Liver (tissue), 10 donors: ENCODE measurements at places on chromosomes 4 and X. TPM values are rescaled to one million over a fixed set of nuclear protein-coding genes. Genes with fewer than 3 reads are reported as not detected.

TMEM128 gene
- 11.3 TPM for total RNA-seq

GRCh38 chr4:80098635-80099034 is 25.6 kb upstream of the ANTXR2 start:
- H3K27me3 ChIP-seq: no peaks in the 10 kb centered on the region
- no peaks in the 10 kb centered on the region for H3K36me3 ChIP-seq
- no peak overlapping the region for H3K27ac ChIP-seq
- no peak for DNase-seq
- H3K4me3 ChIP-seq: no peak overlapping the region

GRCh38 chrX:67872958-67873357 is 329.1 kb downstream of the AR start:
- H3K27ac ChIP-seq: no peak overlapping the region
- H3K36me3 ChIP-seq: no peaks in the 10 kb centered on the region
- H3K27me3 ChIP-seq: no peaks in the 10 kb centered on the region
- DNase-seq: no peak
- H3K4me3 ChIP-seq: no peak overlapping the region

DNA sequence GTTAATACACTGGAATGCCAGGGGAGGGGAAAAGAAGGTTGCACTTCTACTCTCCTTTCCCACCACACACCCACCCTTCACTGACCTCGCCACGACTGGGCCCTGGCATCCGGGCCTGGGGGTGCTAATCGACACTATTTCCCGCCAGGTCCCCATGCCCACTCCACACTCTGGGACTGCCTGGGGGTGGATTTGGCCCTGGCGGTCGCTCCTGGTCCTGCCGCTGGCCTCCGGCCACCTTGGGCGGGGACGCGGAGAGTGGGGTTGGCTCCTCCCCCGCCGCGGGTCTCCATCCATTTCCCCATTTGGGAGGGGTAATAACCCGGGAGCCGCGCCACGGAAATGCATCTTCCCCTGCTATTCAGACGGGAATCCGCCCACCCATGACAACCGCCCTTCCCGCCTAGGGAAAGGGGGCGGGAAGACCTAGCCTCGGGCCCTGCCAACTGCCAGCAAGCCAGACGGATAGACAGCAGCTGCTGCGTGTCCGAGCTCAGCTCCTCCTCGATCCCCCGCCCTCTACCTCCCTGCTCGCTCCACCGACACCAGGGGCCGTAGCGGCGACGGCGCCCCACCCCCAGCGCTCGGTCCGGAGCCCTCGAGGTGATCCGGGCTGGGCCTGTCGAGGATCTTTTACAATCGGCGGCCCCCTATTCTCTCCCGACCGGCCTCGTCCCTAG is 78.1 kb downstream of the RLIM start:
- H3K27ac ChIP-seq: peak overlapping the region; percentile 88
- peaks cover 15% of the 10 kb centered on the region for H3K4me1 ChIP-seq
- peak overlapping the region; percentile 66 for H3K4me3 ChIP-seq
